HuH-7.5 (cell line): ENCODE measurements at places on chromosomes 7 and 10.

DNA sequence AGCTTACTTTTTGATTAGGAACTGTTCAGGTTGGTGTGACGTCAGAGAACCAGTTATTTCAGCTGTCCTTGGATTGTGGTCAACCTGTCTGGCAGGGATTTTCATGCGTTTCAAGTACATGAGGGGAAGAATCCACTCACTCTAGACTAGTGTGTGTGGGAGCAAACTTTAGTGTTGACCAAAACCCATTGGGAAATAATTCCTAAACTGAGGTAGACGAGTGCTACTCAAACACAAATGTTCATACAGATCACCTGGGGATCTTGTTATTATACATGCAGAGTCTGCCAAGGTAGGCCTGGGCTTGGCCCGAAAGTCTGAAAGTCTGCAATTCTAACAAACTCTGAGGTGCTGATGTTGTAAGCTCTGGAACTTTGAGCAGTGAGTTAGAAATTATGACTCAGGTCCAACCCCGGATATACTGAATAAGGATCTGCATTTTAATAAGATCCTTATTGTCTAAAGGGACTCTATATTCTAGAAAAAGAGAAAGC, 111.1 kb upstream of the CREB5 start:
- DNase-seq = no peak

GRCh38 chr10:132360766-132361447, 28.9 kb downstream of the LRRC27 start:
- DNase-seq = peak; percentile 70

- no peak for DNase-seq
Measured at GRCh38 chr10:5719546-5719945, 34.9 kb downstream of the TASOR2 start.

GRCh38 chr7:140232957-140233917, 56.5 kb upstream of the KDM7A start:
- DNase-seq = no peak

DNA sequence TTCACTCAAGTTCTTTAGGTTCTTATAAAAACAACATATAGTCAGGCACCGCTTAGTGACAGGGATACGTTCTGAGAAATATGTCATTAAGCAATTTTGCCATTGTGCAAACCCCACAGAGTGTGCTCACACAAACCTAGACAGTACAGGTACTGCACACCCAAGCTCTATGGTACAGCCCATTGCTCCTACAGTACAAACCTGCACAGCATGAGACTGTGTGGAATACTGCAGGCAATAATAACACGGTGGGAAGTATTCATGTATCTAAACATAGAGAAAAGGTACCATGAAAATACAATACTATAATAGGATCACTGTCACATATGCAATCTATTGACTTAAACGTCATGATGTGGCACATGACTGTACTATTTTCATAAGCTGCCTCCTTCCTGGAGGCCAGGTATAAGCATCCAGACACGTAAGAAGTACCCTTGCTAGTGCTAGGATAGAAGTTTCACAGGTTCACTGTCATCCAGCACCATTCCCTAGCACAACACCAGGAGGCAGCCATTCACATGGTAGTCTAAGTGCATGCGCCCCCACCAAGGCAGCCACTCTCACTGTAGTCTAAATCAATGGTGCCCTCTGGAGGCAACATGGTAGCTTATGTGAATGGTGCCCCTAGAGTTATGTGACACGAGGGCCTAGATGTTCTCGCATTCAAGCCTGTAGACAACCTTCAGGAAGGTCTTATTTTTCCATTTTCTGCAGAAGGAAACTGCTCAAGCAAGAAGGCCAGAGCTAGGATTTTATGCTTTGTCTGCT, 98.5 kb downstream of the ARHGAP22 start:
- peak; percentile 48 for DNase-seq

- no peak for DNase-seq
Measured at GRCh38 chr10:70803775-70804420, 11.8 kb upstream of the SGPL1 start.

DNA sequence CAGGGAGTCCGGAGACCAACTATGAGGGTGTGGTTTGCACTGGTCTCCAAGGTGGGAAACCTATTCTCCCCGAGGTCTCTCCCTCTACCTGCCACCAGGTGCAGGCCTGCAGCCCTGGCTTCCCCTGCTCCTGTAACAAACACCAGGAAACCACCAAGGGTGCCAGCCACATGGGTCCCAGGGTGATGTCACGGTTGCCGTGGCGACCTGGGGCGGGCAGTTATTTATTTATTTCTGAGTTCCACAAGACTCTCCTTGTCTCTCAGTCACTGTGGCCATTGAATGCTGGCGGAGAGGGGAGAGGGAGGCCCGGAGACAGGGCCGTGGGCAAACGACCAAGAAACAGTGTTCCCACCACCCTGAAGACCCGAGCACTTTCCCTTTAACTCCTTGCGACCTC, 27.0 kb downstream of the MMD2 start:
- DNase-seq = no peak

DNA sequence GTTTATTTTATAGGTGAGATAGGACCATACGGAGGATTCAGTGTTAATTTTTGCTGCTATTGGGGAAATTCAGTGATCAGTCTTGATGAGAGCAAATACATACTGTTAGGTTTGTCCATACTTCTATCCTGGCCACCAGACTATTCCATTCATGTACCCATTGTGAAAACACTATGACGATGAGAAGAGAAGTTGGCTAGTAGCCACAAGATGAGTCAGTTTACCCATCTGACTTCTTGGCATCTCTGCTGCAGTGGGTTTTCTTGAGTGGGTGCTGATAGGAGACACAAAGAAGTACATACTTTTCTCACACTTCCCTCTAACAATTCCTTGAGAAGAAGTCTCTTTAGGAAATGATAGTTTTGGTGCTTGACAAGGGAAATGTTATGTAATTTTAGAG, 133.1 kb downstream of the TFPI2 start:
- DNase-seq = no peak

GRCh38 chr10:11516431-11516746, 95.1 kb downstream of the USP6NL start:
- DNase-seq = no peak

GRCh38 chr7:518630-519483, 789 bp downstream of the PDGFA start:
- peak; percentile 91 for DNase-seq

GRCh38 chr7:66837007-66837406, 84.0 kb upstream of the TMEM248 start:
- DNase-seq = peak; percentile 34

DNA sequence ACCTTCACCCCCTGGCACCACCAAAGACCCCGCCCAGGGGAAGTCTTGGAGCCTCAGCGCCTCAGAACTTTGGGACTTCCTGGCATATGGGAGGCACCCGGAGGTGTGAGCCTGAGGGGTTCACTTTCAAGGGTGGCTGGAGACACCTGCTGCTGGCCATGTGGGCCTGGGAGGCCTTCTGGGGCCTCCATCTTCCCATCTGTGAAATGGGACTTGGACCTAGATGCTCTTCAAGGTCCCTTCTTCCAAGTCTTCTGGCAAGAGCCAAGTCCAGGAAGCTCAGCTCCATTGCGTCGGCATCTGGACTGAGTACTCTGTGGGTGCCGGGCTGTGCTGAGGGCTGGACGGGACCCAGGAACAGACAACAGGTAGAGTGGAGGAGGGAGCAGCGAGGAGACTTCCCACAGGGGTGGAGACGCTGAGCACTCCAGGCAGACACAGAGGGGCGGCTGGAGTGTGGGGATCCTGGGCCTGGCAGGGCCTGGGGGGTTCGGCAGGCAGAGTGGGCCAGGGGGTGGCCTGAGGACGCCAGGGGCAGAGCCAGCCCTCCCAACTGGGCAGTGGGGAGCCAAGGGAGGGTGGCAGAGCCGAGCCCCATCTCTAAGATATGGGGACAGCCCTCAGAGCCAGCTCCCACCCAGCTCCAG, 9.3 kb upstream of the LFNG start:
- no peak for DNase-seq

DNA sequence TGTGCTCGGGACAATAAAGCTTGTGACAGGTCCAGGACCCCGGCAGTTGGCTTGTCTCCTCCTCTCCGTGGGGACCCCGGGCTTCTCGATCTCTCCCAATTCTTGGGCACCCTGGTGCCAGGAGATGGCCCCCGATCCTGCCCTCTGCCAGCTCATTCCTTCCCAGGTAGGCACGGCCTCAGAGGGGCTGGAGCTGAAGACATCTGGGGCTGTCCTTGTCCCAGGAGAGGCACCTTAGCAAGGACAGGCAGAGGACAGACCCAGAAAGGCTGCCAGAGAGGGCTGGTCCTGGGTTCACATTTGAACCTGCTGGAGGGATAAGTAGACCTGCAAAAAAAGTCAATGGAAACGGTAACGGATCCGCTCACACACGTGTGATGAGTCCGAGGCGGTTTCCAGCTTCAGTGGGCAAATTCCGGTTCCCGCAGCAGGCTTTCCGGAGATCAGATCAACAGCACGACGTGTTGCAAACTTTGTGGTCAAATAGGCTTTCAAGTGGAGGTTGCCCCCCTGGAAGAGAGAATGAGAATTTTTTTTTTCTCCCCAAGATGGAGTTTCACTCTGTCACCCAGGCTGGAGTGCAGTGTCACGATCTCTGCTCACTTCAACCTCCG, 47.7 kb upstream of the GTF2IRD1 start:
- no peak for DNase-seq

- no peak for DNase-seq
Measured at GRCh38 chr7:140005341-140005740, 57.4 kb downstream of the PARP12 start.

GRCh38 chr10:13056456-13057077, 43.4 kb upstream of the OPTN start:
- no peak for DNase-seq

DNA sequence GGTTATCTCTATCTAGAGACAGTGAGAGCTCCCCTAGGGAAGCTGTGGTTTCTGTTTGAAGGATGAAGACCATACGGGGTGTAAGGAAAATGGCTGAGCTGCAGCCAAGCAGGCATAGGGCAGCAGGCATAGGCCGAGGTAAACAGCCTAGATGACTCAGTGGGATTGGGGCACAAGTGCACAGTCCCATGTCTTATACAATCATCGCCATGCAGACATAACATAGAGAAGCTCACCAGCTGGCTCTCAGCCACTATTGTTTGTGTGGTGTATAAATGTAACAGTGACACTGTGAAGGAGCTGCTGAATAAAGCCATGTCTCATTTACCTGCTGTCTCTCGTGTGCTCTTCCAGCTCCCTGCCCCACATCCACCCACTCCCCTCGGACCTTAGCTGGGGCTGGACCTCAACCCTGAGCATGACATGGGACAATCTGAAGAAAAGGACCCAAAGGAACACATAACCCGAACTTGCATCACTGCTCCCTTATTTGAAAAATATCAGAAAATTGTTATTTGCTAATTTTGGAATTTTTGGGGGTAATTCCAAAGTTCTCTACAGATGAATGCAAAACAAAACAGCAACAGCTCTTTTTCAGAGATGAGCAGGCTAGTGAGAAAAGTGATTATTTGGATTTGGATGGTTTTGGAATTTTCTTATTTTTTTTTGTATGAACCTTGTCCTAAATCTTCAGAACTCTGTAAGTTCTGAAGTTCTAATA, 582.7 kb downstream of the REEP3 start:
- no peak for DNase-seq

GRCh38 chr7:99308461-99309074, 17.1 kb upstream of the ARPC1A start:
- no peak for DNase-seq

GRCh38 chr7:80386686-80387085, 125.2 kb downstream of the GNAT3 start:
- no peak for DNase-seq

GRCh38 chr10:74967911-74968666, 141.7 kb downstream of the KAT6B start:
- no peak for DNase-seq

DNA sequence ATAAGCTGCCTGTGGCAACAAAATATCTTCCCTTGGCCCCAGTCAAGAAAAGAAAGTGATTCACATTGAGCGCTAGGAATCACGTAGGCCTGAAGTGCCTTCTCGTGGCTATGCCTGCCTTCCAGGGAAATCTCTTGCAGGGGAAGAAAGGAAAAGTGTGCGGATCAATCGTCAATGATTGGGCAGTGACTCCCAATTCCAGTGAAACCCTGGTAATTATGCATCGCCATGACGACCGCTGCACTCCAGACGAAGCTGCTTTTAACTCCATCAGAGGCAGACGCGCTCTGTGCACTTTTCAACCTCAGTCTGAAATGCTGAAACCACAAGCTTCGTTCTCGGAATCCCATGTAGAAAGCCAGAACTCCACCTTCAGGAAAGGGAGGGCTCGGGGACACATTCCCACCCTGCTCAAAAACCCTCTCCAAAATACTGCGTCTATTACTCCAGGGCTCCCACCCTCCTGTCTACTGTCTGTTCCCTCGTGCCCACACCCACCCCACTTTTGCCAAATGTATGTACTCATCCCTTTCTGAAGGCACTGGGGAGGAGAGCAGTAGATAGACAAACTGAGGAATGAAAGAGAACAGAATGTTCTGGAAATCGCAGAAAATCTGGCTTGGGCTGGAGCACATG, 24.2 kb upstream of the PRKAG2 start:
- DNase-seq = no peak

DNA sequence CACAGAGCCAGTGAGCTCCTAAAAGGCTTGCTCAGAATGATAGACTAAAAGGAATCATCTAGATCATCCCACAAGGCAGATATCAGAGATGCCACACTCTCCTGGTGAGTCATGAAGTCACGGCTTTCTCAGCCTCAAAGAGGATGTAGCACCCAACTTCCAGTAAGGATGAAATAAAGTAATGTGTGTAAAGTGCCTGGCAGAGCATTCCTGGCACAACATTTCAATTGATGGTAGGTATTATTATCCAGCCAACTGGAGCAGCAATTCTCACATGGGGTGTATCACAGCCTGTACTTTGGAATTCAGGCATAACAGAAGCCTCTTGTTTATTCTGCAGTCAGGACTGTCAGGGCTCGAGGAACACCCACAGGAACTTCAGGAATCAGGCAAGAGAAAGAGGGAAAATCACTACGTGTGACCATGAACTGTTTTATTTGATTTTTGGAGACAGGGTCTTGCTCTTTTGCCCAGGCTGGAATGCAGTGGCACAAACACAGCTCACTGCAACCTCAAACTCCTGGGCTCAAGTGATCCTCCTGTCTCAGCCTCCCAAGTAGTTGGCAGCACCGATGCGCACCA, 5.3 kb upstream of the NAT16 start:
- no peak for DNase-seq

DNA sequence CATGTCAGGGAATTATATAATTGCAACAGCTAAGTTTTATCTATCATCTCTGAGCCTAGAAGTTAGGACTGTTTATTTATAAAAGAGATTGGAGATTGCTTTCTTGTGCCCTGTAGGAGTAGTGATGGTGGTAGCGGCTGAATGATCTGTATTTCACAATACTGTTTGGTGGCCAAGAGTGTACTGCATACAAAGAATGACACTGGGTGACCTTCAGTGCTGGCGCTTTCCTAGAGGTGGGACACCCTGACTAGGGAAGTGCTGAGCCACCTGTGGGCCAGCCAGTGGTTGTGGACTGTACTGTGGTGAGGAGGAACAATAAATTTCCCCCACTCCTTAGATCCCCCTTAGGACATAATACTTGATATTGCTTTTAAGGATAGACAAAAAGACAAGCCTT, 53.0 kb downstream of the COPG2 start:
- no peak for DNase-seq

DNA sequence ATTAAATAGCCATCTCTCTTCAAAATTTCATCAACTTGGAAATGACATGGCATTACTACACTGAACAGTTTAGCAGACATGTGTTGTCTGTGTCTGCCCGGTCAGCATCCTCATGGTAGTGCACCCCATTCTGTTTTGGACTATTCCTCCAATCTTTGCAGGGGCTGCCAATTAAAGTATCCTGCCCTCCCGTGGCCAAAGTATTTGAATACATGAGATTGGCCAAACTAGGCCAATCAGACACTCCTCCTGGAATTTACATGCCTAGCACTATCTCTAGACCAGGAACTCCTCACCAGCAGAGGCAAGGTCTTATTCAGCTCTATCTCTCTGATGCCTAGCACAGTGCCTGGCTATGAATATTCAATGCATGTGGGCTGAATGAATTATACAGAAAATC, 4.4 kb downstream of the SHTN1 start:
- no peak for DNase-seq
